Liver (tissue), 10 donors: ENCODE measurements at places on chromosomes 1 and 21.

DNA sequence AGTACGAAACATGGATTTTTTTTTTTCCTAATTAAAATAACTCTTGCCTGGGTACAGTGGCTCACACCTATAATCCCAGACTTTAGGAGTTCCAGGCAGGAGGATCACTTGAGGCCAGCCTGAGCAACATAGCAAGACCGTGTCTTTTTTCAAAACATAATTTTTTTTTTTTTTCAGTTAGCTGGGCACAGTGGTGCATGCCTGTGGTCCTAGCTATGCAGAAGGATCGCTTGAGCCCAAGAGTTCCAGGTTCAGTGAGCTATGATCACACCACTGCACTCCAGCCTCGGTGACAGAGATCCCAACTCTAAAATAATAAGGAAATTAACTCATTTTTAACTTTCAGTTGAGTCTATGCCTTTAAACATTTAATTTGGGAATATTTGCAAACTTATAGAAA is 170.1 kb downstream of the NEK7 start:
- no peak for DNase-seq

- no peak for DNase-seq
These were observed 58.5 kb upstream of the LRRC8D start for GRCh38 chr1:89762386-89762778.

- DNase-seq, result no peak
These were observed 168.2 kb upstream of the C1orf105 start for GRCh38 chr1:172252321-172252720.

- no peak for DNase-seq
These were observed 296.3 kb downstream of the SMYD3 start for GRCh38 chr1:246210756-246211155.

GRCh38 chr1:174775621-174776020 is 224.1 kb upstream of the CACYBP start:
- DNase-seq, result no peak

DNA sequence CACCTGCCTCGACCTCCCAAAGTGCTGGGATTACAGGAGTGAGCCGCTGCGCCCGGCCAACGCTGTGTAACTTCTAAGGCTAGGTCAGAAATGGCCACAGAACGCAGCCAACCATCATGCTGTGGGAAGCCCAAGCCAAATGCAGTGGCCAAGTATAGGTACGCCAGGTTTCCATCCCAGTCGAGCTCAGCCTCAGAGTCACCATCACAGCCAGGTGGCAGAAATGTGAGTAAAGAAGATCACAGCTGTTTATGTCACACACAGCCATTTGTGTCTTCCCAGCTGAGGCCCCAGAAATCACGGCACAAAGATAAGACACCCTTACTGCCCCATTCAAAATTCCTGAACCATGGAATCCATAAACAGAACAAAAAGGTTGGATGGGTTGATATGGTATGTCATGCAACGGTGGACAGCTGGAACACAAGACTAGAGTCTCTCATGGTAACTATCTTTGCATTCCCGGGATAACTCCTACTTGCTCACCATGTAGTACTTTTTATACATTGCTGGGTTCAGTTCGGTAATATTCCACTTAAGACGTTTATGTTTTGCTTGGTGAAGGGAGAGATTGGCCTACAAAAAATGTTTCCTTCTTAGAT is 84.3 kb downstream of the SLC45A1 start:
- DNase-seq, result no peak

DNA sequence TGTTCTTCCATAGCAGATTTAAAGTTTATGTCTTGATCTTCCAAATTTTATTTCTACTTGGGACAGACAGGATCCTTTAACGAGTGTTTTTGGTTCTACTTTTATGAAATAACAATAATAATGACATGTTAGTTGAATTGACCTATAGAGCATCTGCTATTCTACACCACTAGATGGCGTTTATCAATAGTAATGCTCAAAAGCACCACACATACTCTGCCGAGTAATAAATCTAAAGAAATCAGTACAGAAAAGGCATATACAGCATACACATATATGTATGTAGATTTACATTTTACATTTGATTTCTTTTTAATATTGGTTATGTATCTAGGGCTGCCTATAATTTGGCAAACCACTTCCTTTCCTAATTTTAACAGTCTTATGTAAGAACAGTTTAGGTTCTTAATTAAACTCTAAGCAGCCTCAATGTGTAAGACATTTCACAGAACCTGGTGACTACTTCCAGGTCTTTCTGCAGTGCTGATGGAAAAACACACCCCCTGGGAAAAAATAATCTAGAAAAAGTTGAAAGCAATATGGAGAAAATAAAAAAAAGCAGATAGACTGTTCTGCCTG is 5.9 kb upstream of the SIPA1L2 start:
- DNase-seq, result no peak

GRCh38 chr21:41477641-41478318 is 30.2 kb downstream of the TMPRSS2 start:
- no peak for DNase-seq

GRCh38 chr1:81484284-81484683 is 316.4 kb upstream of the ADGRL2 start:
- DNase-seq, result no peak

GRCh38 chr21:37244501-37245095 is 22.5 kb downstream of the VPS26C start:
- DNase-seq, result no peak

DNA sequence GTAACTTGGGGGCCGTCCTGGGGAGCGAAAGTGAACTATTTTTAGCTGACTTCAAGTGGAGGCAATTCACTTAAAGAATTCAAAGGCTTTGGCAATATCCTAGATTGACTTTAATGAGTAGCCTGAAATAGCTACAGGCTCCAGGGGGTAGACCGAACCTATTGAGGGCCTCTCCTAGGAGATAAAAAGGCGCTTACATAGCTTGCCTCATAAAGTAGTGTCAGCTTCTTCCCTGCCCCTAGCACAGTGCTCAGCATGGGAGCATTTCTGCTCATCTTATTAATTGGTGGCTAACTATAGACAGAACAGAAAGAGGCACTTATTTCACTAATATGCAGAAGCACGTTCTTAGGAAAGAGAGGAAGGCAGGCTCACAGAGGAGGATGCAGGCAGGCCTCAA is 12.3 kb upstream of the CTNNBIP1 start:
- no peak for DNase-seq

DNA sequence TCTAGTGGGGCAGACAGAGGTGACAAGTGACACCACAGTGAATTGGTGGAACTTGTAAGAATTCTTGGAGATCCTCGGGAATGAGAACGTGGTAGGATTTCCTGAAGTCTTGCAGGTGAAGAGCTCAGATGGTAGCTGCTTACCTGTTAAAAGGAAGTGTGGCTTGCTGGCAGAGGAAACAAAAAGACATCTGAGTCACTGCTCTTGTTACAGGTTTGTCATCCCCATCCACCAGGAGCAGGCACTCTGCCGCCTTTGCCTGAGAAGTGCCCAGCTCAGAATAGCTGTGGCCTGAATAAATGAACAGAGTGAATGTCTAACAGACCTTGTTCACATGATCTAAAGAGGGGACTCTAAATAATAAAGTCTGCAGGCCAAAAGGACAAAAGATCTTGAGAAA is 12.3 kb upstream of the ZSCAN20 start:
- DNase-seq, result no peak

GRCh38 chr1:227729144-227729880 is 5.8 kb downstream of the JMJD4 start:
- DNase-seq, result peak; percentile 34

DNA sequence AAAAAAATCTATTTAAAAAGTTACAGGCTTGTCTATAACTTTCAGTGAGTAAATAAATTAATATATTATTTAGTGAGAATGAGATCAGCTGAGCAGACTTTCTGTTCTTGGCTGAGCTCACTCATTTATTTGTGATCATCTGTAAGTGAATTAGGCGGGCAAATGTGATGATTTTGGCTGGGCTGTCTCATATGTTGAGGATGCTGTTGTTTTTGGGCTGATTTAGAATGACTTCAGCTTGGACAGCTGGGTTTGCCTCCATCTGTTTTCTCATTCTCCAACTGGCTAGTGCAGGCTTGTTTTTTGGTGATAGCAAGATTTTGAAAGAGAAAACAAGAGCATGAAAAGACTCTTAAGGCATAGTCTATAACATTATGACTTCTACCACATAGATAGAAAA is 475.8 kb upstream of the OLFM3 start:
- DNase-seq, result no peak
